WTC11 (cell line): ENCODE measurements at places on chromosomes 3 and 15.

GRCh38 chr3:45896956-45897355 is 10.6 kb downstream of the CCR9 start:
- no peak overlapping the region for H3K4me3 ChIP-seq
- no peaks in the 10 kb centered on the region for H3K36me3 ChIP-seq
- H3K27ac ChIP-seq: no peak overlapping the region
- peaks cover 6% of the 10 kb centered on the region; the same call in 1 of the 2 replicates for H3K4me1 ChIP-seq
- H3K27me3 ChIP-seq: peaks cover 2% of the 10 kb centered on the region; the same call in 1 of the 2 replicates

GRCh38 chr3:137332297-137332696 is 374.5 kb downstream of the IL20RB start:
- DNase-seq: no peak
- H3K27me3 ChIP-seq: no peaks in the 10 kb centered on the region; the same call in 1 of the 2 replicates

- H3K27ac ChIP-seq: no peak overlapping the region
- H3K27me3 ChIP-seq: no peaks in the 10 kb centered on the region
- H3K4me3 ChIP-seq: no peak overlapping the region
- H3K4me1 ChIP-seq: no peaks in the 10 kb centered on the region
- H3K36me3 ChIP-seq: no peaks in the 10 kb centered on the region
- no peak for DNase-seq
Observed at GRCh38 chr3:126571078-126571477, 12.3 kb upstream of the C3orf22 start.

DNA sequence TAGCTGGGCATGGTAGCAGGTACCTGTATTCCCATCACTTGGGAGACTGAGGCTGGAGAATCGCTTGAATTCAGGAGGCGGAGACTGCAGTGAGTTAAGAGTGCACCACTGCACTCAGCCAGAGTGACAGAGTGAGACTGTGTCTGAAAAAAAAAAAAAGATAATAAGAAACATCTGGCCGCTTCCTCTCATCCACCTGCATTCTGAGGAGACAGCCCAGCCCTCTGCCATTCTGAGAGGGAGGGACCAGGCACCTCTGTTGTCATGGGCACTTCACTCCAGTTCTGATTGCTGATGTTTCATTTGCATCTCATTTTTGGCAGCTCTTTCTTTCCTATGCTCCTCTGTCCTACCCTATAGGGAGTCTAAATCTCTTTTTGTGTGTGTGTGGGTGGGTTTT is 36.4 kb upstream of the GSK3B start:
- no peak overlapping the region for H3K4me3 ChIP-seq
- no peak for DNase-seq
- no peaks in the 10 kb centered on the region for H3K27me3 ChIP-seq
- H3K36me3 ChIP-seq: no peaks in the 10 kb centered on the region
- H3K4me1 ChIP-seq: peaks cover 12% of the 10 kb centered on the region

DNA sequence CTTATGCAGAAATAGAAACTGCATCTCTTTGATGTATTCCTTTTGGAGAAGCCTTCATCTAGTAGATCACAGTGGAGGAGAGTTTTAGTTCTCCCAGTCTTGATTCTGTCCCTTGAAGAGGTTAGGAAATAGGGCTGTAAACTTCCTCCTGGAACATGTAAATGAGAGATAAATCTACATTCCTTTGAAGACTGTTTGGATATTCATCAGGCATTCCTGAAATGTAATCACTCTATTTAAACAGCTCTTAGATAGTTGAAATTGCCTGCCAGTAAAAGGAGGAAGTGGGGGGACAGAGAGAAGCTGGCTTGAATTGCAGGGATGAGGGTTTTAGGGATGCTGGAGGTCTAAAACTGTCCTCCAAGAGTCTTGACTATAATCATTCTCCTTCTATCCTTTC is 254.3 kb upstream of the LRRC3B start:
- no peaks in the 10 kb centered on the region for H3K27me3 ChIP-seq
- no peak overlapping the region for H3K4me3 ChIP-seq
- peaks cover 21% of the 10 kb centered on the region for H3K4me1 ChIP-seq
- no peak for DNase-seq
- H3K36me3 ChIP-seq: no peaks in the 10 kb centered on the region; the same call in 1 of the 2 replicates

- peaks cover 34% of the 10 kb centered on the region for H3K4me1 ChIP-seq
- no peak for DNase-seq
- H3K36me3 ChIP-seq: no peaks in the 10 kb centered on the region
- no peaks in the 10 kb centered on the region for H3K27me3 ChIP-seq
- no peak overlapping the region for H3K4me3 ChIP-seq
Observed at GRCh38 chr3:150300852-150301517, 107.1 kb upstream of the TSC22D2 start.

- no peaks in the 10 kb centered on the region for H3K27me3 ChIP-seq
- H3K27ac ChIP-seq: no peak overlapping the region
- no peak overlapping the region for H3K4me3 ChIP-seq
- H3K4me1 ChIP-seq: no peaks in the 10 kb centered on the region
- DNase-seq: no peak
Observed at GRCh38 chr3:126621627-126622345, 33.1 kb downstream of the TXNRD3 start.

GRCh38 chr15:70014860-70015490 is 82.7 kb downstream of the TLE3 start:
- peak overlapping the region; percentile 43; the same call in 1 of the 2 replicates for H3K27ac ChIP-seq
- peaks cover 15% of the 10 kb centered on the region for H3K27me3 ChIP-seq
- peak overlapping the region; percentile 31; the same call in 1 of the 2 replicates for H3K4me3 ChIP-seq
- H3K36me3 ChIP-seq: no peaks in the 10 kb centered on the region
- DNase-seq: peak; percentile 71

- no peak for DNase-seq
- H3K27me3 ChIP-seq: no peaks in the 10 kb centered on the region
- no peaks in the 10 kb centered on the region for H3K36me3 ChIP-seq
- peaks cover 7% of the 10 kb centered on the region for H3K4me1 ChIP-seq
- no peak overlapping the region for H3K4me3 ChIP-seq
Observed at GRCh38 chr15:70670680-70671079, 92.7 kb downstream of the UACA start.

DNA sequence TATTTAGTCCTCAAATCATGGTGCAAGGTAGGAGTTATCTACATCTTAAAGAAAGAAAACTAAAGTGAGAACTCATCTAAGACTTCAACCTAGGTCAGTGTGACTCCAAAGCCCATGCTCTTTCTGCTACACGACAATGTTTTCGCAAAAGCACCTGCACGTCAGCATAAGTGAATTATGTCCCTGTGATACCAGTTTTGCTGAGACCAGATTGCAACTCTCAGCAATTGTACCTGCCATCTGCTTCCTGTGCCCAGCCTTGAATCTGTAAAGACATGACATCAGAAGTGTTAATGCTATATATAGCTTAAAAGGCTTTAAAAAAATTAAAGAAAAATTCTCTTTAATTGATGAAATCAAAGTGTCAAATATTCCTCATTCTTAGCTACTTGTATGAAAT is 43.4 kb downstream of the RETNLB start:
- H3K27me3 ChIP-seq: no peaks in the 10 kb centered on the region
- no peaks in the 10 kb centered on the region for H3K4me1 ChIP-seq
- no peak overlapping the region for H3K27ac ChIP-seq
- H3K36me3 ChIP-seq: no peaks in the 10 kb centered on the region

GRCh38 chr3:123068601-123069381 is 2.0 kb downstream of the PDIA5 start:
- H3K36me3 ChIP-seq: no peaks in the 10 kb centered on the region
- H3K4me3 ChIP-seq: peak overlapping the region; percentile 88
- peaks cover 31% of the 10 kb centered on the region for H3K27me3 ChIP-seq
- DNase-seq: no peak

GRCh38 chr15:52804526-52805081 is 14.5 kb upstream of the ONECUT1 start:
- peak overlapping the region; percentile 94 for H3K4me3 ChIP-seq
- peak; percentile 65 for DNase-seq
- peaks cover 70% of the 10 kb centered on the region for H3K4me1 ChIP-seq
- H3K27ac ChIP-seq: peak overlapping the region; percentile 99
- H3K36me3 ChIP-seq: peaks cover 39% of the 10 kb centered on the region

GRCh38 chr3:169619793-169620192 is 43.7 kb downstream of the MECOM start:
- no peak for DNase-seq
- H3K4me1 ChIP-seq: peaks cover 44% of the 10 kb centered on the region
- no peaks in the 10 kb centered on the region for H3K36me3 ChIP-seq
- no peaks in the 10 kb centered on the region for H3K27me3 ChIP-seq
- H3K27ac ChIP-seq: peak overlapping the region; percentile 81
- no peak overlapping the region for H3K4me3 ChIP-seq

GRCh38 chr3:127405010-127405598 is 117.3 kb upstream of the PRR20G start:
- H3K4me1 ChIP-seq: peaks cover 19% of the 10 kb centered on the region
- no peak for DNase-seq
- no peak overlapping the region for H3K27ac ChIP-seq
- H3K4me3 ChIP-seq: no peak overlapping the region
